ENCODE measurements at places on chromosomes 4 and X. TPM values are rescaled to one million over a fixed set of nuclear protein-coding genes. Genes with fewer than 3 reads are reported as not detected.

DNA sequence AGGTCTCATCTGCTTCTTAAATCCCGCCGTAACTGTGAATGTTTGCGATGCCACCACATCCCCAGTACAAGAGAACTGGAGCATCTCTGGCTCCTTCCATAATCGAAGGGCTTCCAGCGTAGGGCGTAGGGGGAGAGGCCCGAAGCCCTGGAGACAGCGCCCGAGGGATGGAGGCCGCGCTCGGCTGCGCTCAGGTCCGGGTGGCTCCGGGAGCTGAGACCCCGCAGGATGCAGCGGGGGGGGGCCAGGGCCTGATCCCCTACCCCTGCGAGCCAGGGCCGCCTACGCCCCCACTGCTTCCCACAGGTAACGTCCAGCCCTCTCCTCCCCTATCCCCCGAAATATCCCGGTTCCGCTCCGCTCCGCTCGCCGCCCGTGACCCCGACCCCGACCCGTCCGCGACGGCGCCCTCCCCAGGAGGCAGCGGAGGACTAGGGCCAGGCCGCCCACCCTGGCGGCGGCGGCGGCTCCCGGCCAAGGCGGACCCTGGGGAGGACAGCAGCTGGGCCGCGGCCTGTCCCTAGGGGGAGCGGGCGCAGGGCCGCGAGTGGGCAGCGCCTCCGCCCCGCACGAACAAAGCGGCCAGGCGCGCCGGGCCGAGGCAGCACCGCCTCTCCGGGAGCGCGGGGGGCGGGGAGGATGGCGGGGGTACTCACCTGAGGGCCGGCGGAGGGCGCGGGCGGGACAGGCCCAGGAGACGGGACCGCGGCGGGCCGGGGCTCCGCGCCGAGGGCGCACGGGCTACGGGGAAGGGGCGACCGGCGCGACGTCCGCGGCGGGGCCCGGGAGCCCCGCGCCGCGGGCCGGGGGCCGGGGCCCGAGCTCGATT lies 723 bp downstream of the WDFY3 start:
- no peak for DNase-seq

DNA sequence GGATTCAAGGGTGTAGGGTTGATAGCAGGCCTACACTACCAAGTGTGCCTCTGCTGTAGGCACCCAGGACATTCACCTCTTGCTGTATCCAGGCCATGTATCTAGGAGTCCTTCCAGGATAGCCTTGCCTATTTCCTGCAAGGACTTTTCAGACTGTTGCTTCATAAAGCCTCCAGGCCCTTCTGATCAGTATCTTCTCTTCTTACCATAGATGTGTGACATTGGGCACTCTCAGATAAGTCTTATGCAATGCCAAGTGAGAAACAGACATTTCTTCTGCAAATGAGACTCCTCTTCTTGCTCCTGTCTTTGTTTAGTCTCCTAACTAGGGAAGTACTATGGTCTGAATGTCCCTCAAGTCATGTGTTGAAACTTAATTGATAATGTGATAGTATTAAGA lies 386.8 kb downstream of the ANKRD50 start:
- DNase-seq = no peak

DNA sequence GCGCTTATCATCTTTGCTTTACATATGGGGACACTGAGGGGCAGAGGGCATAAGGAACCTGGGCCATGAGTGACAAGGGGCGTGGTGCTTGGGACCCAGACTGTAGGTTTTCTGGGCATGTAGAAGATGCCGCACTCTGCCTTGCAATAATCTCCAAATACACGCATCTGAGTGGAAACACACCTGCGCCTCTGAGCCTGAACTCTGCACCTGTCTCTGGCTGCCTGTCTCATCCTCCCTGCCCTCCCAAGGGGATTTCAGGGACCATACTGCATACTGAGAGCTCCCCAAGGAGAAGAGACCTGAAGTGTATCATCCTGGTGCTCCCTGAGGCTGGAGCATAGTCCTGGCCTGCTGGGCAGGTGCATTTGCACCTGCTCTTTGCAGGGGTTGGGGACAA lies 34.7 kb upstream of the ASMTL start:
- no peak for DNase-seq

DNA sequence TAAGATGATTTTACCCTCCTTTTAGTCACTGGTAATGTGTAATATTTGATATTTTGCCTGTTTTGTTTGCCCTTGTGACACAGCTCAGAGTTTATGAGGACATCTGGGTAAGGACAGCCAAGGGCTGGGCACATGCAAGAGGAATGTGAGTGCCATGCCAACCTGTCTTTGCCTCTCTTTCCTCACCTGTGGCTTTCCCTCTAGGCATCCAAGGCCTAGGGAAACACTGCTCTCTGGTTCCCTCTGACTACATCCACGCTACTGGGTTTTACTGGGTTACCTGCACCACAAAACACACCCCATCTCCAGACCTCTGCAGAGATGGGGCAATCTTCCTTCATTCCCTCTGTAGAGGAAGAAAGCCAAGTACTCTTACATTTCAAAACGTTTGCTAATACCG lies 7.7 kb downstream of the HPGDS start:
- DNase-seq = no peak

DNA sequence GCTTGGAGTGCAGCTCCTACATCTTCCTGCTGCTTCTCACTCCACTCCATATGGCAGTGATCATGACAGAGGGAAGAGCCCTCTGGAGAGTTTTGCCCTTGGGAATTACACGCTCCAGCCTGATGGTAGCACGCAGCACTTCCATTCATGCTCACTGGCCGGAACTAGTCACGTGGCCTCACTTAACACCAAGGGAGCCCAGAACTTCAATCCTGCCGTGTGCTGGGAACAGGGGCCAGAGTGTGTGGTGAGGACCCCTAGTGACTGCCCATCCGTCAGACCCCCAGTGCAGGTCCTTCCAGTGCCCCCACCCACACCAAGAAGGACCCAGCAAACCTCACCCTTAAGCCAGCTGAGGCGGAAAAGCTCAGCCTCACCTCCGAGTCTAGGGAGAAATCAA lies 230.7 kb downstream of the EVC2 start:
- no peak for DNase-seq

- no peak for DNase-seq
Observed at GRCh38 chr4:108361446-108361820, 192.7 kb upstream of the LEF1 start.

DNA sequence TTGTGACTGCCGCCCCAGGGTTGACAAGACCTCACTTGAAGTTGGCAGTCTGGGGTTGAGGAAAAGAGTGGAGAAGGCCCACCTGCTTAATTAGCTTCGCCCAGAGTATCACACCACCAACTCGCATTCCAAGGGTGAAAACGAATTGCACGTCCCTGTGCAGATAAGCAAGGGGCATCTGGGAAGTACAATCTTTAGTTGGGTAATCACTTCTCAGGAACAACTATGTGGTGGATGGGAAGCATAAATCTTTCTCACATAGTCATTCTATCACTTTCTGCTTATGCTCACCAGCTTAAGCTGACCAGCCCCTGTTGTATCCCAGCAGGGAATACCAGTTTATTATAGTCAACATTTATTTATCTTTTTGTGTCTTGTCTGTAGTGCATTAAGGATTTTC lies 14.3 kb downstream of the SPCS3 start:
- no peak for DNase-seq

DNA sequence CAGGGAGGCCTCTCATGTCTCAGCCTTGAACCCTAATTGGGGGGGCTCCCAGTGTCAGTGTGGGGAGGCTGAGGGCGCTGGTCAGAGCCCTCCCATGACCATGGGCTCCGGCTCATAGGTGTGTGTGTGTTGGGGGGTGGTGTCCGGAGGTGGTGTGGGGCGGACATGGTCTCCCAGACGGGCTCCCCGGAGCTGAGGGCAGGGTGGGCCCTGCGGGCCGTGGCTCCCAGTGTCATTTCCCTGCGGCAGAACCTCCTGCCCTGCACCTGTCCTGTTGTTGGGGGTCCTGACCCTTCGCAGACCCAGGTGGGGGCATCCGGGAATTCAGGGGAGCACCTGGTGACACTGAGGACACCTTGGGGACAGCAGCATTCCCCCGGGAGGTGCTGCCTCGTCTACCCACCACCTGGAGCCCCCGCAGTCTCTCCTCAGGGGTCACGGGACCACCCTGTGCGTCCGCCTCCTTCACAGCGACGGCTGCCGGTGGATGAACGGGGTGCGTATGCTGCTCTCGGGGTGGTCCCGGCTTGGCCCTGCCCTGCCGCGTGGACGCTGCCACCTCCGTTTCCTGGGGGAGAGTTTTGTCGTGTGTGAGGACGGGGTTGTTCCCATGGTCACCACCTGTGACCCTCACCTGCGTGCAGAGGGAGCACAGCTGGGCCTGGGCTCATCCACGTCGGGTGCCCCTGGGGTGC lies 14.5 kb upstream of the GTPBP6 start:
- no peak for DNase-seq

The GAGE12H gene
- polyA plus RNA-seq = not detected

The FMR1NB gene
- polyA plus RNA-seq = not detected

Data from forelimb muscle (tissue), 1 donor.